ENCODE measurements at places on chromosomes 12 and 14.

- DNase-seq: no peak
Measured at GRCh38 chr12:19792028-19792427, 352.7 kb downstream of the AEBP2 start.

DNA sequence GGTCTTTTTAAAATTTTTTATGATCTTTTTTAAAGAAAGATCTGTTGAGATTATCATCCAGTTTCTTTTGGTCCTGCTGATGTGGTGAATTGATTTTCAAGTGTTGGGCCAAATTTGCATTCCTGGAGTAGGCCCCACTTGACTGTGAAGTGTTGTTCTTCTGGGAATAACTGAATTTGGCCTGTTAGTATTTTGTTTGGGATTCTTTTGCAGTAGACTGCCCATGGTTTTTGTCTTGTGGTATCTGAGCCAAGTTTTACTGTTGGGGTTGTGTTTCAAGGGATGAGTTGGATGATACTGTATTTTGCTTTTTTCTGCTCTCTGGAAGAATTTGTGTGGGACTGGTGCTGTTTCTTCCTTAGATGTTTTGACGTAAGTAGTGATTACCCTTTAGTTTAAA lies 4.0 kb upstream of the SYCP3 start:
- DNase-seq: no peak

- no peak for DNase-seq
Measured at GRCh38 chr14:20180486-20180885, 10.2 kb upstream of the OR11G2 start.

GRCh38 chr12:3604286-3604685 lies 113.3 kb downstream of the PRMT8 start:
- no peak for DNase-seq

DNA sequence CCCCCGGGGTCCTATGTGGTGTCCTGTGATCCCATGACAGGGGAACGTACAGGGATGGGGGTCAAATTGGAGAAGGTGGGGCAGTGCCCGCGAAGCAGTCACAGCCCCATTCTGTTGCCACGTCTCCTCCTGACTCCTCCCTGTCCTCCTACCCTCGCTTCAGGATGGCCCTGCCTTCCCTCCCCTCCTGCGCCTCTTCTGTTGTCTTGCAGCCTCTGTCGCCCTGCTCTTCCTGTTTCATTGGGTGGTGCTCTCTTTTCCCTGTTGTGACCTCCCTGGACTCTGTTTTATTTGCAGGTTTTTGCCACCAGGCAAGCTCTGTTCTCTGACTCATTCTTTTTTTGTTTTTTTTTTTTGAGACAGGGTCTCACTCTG lies 18.7 kb downstream of the CABP1 start:
- no peak for DNase-seq

- DNase-seq: no peak
Measured at GRCh38 chr14:80434574-80435321, 223.4 kb upstream of the DIO2 start.

- DNase-seq: no peak
Measured at GRCh38 chr12:4277205-4277543, 3.6 kb downstream of the CCND2 start.

GRCh38 chr14:50320283-50320682 lies 8.2 kb downstream of the DMAC2L start:
- no peak for DNase-seq

DNA sequence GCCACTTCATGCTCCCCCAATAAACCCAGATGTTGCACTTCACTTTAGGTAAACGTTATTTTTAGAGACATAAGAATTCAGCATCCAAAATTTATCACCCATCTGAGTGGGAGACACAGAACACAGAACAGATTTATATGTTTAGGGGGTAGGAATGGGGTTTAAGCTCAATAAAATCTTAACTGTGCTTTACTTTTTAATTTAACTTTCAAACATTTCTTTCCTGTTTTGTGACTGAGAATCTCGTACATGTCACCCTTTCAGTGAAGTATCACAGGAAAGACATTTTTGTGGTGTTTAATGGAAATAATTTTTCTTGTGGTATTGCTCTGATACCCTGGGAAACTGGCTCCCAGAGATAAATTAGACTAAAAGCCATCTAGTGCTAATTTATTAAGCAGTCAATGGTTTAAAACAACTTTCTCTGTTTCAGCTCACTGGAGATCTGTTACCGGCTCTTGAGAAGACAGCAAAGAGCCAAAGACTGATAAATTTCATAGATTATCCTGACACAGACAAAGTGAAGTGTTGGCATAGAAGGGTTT lies 148.0 kb upstream of the BMP4 start:
- no peak for DNase-seq

DNA sequence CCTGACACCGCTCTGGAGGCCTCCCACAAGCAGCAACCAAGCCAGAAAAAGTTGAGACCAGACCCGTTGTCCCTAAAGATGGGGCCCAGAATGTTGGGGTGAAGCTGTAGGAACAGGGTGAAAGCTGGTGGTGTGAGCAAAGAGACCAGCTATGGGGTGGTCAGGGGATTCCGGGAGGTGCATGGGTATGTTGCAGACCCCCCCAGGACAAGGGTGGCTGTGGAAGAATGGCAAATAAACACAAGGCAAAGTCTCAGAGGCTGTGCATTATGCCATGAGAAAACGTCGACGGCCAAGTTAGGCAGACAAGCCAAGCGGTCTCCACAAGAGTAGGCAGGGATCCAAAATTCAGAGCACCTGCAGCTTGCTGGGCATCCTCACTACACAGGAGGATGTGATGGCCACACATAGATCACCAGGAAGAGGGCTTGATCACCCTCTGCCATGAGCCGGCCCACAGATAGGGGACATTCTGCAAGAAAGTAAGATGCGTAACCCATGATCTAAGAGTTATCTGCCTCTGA lies 58.8 kb upstream of the KCNA1 start:
- no peak for DNase-seq

DNA sequence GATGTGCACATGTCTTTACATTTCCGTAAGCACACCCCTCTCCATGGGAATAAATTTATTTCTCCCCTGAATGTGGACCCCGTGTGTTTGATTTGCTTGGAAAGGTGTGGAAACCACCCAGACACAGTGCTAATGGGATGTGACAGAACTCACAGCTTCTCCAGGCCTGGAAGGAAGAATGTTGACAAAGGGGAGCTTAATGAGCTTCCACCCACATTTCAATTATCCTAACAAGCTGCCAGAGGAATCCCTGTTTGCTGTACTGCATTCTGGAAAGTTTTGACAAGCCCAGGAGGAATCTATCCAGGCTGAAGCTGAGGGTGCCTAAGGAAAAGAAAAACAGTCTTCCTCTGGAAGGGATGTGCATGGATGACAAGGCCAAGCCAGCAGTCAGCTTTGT lies 51.2 kb upstream of the CCDC60 start:
- no peak for DNase-seq

DNA sequence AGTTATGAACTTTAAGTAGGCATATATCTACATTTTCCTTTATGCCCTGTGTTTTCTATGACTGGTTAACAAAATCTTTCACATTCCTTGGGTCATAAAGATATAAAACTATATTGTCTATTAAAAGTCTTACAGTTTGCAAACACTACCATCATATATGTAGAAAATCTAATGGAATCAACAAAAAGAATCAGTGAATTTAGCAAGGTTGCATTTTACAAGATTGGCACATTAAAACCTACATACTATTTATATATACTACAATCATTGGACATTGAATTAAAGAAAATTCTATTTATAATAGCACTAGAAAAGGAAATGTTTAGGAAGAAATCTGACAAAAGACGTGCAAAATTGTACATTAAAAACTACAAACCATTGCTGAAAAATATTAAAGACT lies 173.3 kb upstream of the ABCD2 start:
- no peak for DNase-seq

GRCh38 chr12:531951-532585 lies 72.3 kb downstream of the B4GALNT3 start:
- DNase-seq: no peak

- no peak for DNase-seq
Measured at GRCh38 chr14:70654632-70655031, 12.9 kb downstream of the TTC9 start.

GRCh38 chr12:119593578-119594398 lies at the start of gene TMEM233:
Gene TMEM233, plus strand, starts transcription at chr12:119593774. Its CDS starts 75 bp downstream, at chr12:119593849.
- no peak for DNase-seq

DNA sequence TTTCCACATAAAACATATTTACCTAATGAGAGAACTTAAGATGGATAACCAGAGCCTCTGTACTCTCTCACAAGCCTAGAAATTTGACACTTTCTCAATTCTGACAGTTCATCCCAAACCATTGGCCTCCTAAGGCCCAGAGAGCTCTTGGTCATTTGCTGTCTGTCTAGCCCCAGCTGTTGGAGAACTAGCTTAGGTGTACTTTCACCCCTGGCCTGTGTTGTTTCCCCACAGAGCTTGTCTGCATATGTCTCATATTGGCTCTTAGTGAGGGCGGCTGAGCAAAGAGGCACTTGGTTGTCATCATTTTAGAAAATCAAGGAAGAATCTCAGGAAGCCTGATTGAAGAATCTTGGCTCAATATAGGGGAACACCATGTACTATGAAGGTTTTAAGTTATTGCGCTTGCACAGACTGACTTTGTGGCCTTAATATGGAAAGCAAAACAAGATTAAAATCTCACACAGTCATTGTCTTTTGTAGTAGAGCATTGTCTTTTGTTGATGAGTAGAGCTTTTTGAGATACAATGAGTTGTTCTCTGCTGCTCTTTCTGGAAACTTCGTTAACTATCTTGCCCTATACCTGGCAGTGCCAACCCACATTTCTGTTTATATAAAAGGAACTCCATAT lies 324.6 kb downstream of the RAD51B start:
- no peak for DNase-seq

- DNase-seq: no peak
Measured at GRCh38 chr12:65949971-65950370, 125.7 kb downstream of the HMGA2 start.

- DNase-seq: no peak
Measured at GRCh38 chr12:1579651-1580435, 14.5 kb downstream of the FBXL14 start.

DNA sequence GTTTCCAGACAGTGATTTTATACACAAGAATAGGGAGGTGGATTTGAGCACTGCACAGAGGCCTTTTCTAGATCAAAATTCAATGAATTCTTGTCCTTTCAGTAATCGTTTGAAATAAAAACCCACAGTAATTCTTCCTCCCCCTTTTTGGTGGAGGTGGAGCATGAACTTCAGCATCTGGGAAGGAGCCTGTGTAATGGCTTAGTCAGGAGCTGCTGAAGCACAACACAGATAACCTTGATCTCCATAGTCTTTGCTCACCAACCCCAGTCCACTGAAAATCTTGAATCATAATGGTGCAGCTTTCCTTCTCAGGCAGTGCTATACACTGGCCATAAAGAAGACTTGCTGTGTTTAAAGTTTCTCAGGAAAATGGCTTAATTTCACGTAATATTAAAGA lies 6.4 kb upstream of the TBPL2 start:
- peak; percentile 67 for DNase-seq

Data from HS-5 (cell line).